ENCODE measurements at places on chromosomes 2 and 18.

GRCh38 chr2:237141571-237142051 is 55.9 kb downstream of the COPS8 start:
- DNase-seq = no peak

GRCh38 chr2:226087505-226088365 is 688.2 kb downstream of the NYAP2 start:
- no peak for DNase-seq

- no peak for DNase-seq
Measured at GRCh38 chr18:63192126-63192884, 127.3 kb downstream of the BCL2 start.

DNA sequence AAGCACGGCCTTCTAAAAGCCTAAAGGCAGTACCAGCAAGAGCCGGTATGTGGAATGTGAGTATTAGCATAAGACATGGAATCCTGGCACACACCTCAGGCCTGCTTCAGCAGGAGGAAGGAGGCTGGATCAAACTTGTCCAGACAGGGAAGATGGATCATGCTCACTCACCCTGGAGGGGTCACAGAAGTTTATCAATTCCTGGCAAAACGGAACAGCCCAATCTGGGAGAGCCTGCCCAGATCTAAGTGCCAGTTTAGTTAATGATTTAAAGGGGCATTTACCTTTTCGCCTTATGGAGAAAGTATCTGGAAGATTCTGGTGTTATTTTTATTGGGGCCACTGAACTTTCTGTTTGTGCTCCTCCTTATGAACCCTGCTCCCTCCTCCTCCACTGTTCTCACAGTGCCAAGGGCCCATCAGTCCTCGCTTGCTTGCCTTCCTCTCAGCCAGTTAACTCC is 58.3 kb upstream of the NFE2L2 start:
- DNase-seq = no peak

- DNase-seq = no peak
Measured at GRCh38 chr2:232540441-232541041, 1.0 kb downstream of the CHRNG start.

- no peak for DNase-seq
Measured at GRCh38 chr2:129190494-129190893, 789.0 kb upstream of the RAB6C start.

DNA sequence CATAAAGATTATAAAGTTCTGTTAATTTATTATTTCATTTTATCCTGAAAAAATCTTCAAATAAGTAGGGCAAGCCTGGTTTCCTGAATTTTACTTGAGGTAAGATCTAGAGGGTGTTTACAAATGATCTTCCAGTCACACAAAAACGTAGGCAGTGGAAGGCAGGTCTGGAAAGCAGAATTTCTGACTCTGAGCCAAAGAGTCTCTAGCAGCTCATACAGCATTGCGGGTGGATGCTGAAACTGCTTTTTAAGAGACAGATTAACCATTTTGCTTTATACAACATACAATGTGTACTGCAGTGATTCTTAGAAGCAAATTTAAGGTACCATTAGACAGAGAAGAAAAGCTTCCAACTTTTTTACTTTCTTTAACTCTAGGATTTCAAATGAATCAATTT is 117.0 kb downstream of the FTCDNL1 start:
- no peak for DNase-seq

DNA sequence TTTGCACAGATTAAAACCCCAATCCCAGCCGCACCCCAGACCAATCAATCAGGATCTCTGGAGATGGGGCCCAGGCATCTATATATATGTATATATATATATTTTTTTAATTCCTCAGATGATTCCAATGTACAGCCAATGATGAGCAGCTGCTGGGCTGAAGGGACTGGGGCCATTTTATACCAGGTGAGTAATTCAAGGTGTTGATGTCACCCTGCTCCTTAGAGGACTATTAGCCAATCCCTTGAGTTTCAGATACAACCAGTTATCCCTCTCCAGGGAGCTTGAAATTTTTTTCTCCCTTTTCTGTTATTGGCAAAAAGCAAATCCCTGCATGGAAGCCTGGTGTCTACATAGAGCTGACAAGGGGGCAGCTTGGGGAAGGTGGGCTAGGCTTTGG is 59.8 kb downstream of the MCFD2 start:
- DNase-seq = no peak

- DNase-seq = no peak
Measured at GRCh38 chr2:128032092-128032491, 4.2 kb upstream of the SAP130 start.

GRCh38 chr2:218397463-218397819 is 2.2 kb upstream of the CTDSP1 start:
- no peak for DNase-seq

DNA sequence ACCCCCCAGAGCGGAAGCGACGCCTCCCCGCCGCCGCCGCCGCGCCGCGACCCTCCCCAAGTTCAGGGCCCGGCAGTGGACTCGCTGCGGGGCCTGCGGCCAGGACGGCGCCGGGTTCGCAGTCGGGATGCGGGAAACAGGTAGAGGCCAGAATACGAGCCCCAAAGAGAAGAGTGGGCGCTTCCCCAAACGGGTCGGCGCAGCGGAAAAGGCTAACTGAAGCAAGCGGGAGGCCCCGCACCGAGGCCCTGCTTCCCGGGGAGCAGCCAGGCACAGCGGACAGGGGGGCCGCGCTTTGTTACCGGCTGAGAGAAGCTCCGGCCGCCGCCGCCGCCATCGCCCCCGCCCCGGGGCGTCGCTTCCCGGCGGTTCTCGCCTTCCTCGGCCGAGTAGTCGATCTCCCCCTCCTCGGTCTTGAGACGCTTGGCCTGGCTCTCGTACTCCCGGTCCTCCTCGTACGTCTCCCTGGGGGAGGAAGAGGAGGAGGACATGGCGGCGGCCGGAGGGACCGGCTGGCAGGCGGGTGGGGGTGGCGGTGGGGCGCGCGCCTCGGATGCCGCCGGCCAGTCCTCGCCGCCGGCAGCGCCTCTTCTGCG is 494 bp downstream of the HNRNPLL start:
- peak; percentile 23 for DNase-seq

- no peak for DNase-seq
Measured at GRCh38 chr2:131092458-131093005, 728 bp downstream of the FAM168B start.

DNA sequence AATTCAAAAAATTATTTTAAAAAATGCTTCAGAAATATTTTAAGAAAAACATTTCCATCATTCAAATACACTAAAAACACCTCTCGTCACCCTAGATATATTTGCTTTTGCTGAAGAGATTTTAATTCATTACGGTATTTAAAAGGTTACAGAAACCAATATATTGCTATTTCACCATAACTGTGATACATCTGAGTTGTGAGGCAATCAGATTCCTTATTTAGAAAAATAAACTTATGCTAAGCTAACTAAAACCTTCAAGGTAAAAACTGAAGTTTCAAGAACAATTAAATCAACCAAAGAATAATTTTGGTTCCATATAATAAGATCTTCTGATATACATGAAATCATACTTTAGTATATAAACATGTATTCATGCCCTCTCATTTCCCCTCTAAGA is 32.8 kb downstream of the PELI1 start:
- DNase-seq = no peak

GRCh38 chr2:113920996-113921395 is 31.1 kb downstream of the ACTR3 start:
- no peak for DNase-seq

DNA sequence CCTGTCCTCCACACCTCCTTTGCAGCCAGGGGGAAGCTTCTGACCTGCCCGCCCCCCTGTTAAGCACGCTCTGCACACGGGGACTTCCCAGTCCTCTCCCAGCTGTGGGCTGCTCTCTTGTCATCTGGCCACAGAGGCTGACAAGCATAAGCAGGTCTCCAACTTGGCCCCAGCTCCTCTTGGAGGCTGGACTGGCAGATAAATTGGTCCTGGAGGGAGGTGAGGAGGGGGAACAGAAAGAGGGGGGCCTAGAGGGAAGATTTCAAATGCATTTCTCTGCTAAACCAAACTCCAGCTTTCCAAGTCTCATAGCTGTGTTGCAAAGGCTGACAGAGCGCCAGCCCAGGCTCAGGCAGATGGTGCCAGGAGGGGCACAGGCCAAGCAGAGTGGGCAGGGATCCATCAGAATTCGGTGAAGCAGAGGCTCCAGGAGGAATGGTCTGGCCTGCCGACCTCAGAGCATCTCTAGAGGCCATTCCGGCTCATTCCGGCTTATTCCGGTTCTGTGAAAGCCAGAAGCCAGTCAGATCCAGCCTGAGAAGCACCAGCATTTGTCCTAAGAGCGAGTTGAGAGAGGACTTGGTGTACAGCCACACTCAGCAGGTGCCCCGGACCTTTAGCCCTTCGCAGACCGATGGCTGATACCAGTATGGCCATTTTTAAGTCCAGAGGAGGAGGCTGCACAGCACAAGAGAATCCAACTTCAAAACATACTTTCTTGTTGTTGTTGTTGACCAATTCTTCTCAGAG is 508.9 kb upstream of the MYT1L start:
- DNase-seq = peak; percentile 2

DNA sequence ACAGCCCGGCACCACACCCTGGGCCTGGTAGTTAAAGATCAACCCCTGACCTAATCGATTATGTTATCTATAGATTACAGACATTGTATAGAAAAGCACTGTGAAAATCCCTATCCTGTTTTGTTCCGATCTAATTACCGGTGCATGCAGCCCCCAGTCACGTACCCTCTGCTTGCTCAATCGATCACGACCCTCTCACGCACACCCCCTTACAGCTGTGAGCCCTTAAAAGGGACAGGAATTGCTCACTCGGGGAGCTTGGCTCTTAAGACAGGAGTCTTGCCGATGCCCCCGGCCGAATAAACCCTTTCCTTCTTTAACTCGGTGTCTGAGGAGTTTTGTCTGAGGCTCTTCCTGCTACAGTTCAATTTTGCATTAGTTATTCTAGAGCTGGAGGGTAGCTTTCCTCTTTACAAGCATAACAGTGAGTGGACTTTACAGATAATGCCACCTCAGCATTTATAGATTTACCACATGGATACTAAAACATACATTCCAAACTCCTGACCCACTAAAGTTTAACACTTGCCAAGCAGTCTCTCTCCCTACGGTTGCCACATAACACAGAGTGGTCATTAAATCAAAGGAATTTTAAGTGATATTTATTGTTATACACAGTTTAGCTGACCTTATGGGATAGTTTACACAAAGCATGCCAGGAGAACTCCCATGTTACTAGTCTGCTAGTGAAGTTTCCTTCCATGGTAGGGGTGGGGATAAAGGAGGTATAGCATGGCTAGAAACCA is 101.0 kb downstream of the EVA1A start:
- DNase-seq = no peak

Measured in activated CD4-positive, alpha-beta T cell treated with anti-CD3 and anti-CD28 coated beads for 1 hour (primary cell).